Panc1 (cell line): ENCODE measurements at places on chromosomes 1 and 21. TPM values are rescaled to one million over a fixed set of nuclear protein-coding genes. Genes with fewer than 3 reads are reported as not detected.

Gene SLC35F3
- total RNA-seq, result 19.1 TPM

- no peak for DNase-seq
Observed at GRCh38 chr1:12621346-12622335, 3.6 kb upstream of the DHRS3 start.

DNA sequence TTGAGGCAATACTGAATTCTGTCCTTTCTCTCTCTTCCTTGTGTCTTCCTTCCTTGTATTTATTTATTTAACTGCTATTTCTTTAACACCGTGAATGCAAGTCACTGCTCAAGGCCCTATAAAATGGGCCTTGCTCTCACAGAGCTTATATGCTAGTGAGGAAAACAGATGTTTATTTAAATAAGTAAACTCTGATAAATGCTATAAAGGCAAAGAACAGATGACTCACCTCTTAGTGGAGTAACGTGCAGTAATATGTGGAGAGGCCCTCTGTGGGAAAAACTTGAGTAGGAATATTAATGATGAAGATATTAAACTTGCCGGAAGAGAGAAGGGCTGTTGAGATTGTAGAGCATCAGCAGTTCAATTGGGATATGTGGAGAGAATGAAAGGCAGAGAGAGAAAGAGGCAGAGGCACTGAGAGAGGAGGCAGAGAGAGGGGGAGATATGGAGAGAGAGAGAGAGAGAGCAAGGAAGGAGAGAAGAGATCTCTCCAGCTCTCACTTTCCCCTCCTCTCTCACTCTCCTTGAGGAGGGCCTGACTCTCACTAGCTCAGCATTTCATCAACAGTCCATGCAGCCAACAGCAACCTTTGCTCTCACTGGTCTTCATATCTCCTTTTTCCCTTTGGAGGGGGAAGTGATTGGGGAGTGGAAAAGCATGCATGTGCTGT lies 322.2 kb downstream of the LMX1A start:
- DNase-seq, result no peak

DNA sequence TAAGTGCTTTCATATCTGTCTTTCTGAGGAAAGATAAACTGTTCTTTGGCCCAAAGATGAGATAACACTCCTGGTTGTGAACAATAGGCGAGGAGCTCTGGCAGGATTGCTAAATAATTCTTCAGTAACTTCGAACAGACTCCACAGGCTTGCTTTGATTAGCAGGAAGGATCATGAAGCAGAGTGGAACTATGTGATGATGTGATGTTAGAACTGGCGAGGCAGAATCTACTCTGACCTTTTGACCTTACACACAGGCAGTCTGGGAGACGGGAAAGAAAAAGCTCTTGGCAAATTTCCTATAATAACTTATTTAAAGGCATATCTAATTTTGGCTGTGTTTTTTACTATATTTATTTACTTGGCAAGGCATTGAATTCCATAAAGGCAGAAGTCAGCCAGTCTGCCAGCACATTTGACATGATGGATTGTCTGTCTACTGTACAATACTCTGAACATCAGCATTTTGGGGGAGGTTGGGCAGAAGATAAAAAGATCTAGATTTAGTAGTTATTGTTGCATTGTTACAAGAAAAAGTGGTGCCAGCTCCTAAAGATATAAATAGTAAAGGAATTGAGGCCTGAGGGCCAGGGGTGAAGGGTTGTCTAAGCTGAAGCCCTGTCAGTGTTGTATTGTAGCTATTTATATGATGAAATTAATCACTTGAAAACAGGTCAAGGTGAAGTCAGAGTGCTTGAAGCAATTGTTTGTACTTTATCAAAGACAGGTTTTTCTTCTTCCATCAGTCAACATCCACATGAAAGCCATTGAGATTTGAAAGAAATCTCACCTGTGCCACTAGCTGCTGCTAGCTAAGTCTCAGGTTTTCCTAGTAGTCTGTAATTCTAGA lies 708.8 kb downstream of the LTN1 start:
- DNase-seq, result no peak

DNA sequence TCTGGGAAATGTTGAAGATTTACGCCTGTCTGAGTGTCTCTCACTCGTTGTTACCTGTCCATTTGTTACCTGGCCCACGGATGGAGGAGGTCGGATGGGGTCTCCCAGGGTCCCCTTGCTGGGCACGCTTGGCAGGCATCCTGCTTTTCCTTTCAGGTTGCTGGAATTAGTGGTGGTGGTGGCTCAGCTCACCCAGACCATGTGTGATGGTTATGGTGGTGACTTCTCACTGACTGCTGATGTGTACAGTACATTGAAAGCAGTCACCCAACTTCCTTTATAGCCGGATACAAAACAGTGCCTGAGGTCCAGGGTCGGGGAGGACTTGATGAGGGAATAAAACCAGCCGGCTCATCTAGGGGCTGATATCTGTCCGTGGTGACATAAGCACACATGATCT lies 19.5 kb downstream of the MAPKAPK2 start:
- no peak for DNase-seq

Gene ADAM30
- not detected for total RNA-seq

DNA sequence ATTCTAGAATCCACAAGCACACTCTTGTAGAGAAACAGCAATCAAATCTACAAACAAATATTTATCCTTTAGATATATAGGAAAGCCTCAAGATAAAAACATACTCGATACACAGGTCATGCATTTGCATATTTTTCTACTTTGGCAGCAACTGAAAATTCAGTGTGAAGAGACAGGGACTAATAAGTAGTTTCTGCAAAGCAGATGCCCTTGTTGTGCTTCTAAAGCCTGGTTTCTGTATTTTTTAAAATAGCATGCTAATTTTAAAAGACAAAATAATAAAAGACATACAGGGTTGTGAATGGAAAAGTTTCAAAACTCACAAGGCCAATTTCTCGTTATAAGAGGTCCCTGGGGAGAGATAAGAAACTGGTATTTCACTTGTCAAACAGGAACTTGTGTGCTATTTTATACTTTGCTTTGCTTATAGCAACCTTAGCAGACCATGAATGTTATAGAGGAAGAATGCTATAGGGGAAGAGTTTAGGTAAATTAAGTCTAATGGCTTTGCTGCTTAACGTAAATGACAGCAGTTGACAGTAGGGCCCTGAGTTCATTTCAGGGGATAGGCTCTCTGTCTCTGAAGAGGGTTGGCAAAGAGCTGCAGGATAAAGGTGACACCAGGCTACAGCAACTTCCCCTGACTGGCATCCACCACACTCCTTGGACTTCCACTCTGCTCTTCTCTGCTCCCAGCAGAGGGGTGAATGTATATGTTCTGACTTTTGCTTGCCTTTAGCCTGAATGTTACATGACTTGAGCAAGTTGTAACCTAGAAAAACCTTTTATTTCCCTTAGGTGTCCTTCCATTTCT lies 9.4 kb upstream of the RGS13 start:
- no peak for DNase-seq

Gene PDC
- total RNA-seq, result not detected

- DNase-seq, result no peak
Observed at GRCh38 chr1:70331962-70332361, 22.6 kb downstream of the ANKRD13C start.

Gene TMCO4
- total RNA-seq, result 13.2 TPM

DNA sequence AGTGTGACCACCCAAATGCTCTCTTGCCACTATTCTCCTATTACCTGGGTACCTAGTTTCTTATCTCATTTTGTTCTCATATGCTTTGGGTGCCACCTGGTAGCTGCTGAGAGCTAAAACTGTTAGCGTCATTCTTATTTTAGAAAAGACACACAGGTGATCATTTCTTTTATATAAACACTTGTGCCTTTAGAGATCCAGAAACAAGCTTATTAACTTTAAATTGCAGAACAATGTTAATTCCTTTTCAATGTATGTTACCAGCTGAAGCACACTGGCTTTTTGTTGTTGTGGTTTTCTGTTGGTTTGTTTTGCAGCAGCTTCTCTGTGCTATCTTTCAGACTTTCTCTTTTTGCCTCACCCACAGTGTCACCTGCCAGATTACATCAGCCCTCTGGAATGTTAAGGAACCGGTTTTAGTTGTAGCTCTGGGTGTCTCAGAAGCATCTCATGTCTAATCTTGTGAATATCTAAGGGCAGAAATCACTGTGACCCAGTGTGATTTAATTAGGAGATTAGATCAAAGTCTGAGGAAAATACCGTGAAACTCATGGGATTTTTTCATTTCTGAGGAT lies 43.4 kb upstream of the SLC19A2 start:
- DNase-seq, result no peak

DNA sequence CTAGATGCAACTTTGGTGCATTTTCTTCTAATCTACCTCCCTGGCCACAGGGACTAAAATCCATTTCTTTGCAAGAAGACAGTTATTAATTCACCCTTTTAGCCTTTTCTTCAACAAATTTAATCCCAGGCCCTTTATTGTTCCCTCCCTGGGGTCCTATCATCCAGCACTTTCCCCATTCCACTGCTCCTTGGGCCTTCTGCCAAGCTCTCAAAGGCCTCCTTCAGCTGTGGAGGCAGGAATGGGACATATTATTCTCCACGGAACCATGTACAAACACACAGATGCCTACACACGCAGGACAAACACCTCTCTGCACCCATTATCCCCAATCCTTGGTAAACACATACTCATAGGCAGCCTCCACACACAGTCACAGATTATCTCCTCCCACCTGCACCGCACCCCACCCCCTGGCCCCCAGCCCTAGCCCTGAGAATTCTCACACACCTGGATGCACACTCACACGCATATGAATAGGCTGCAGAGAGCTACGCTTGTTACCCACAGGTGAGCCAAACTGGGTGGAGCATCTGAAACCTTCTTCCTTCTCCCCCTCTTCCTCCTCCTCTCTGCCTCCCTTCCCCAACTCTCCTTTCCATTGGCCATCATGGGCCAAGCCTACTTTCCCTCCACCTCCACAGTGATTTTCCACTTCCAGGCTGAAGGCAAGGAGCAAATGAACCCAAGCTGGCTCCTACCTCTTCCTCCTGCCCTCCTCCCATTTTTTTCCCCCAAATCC lies 11.7 kb downstream of the TAGLN2 start:
- no peak for DNase-seq

Gene CCDC181
- 0.39 TPM for total RNA-seq

Gene EPB41
- 20.2 TPM for total RNA-seq

- DNase-seq, result no peak
Observed at GRCh38 chr1:220353229-220354012, 81.2 kb upstream of the RAB3GAP2 start.
